Activated T-helper 1 cell treated with Interleukin-2 at 50 U/mL for 16 hours (primary cell): ENCODE measurements at places on chromosomes 1 and 21.

DNA sequence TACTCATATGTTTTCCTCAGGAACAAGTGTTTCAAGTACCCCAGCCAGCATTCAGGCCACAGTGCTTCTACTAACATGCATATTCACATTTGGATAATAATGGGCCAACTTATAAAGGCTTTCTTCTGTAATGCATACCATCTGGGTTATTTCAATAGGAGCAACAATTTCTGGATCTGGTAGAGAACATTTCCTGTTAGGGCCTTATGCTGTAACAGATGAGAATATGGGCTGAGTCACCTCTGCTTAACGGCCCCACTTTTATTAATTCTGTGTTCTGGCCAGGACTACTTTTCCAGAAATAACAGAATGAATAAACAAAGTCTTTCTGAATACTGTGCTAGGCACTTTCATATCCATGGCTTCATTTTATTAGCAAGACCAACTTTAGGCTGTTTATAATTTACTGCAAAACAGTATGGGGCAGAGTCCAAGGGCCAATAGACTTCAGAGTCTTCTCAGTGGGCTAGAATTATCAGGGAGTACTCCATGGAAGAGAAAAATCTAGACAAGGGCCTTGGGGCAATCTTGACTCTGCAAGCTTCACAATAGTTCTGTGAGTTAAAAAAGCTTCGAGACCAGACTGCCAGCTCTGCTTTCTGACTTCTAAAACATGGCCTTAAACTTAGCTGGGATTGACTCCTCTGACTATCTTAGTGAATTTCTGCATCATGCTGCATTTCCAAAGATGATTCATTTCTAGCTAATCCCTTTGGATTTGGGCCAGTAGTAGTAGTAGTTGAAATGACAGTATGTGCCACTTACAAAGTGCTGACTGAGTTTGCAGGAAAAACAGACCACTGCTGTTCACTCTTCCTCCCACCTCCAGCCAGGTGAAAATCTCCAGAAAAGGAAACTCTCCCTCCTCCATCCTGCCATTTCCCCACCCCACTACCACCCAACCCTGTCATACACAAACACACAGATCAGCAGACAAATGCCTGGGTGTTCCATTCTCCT lies 8.2 kb upstream of the SSX2IP start:
- DNase-seq: no peak

GRCh38 chr1:153032073-153032472 lies 1.1 kb downstream of the SPRR1B start:
- DNase-seq: no peak

DNA sequence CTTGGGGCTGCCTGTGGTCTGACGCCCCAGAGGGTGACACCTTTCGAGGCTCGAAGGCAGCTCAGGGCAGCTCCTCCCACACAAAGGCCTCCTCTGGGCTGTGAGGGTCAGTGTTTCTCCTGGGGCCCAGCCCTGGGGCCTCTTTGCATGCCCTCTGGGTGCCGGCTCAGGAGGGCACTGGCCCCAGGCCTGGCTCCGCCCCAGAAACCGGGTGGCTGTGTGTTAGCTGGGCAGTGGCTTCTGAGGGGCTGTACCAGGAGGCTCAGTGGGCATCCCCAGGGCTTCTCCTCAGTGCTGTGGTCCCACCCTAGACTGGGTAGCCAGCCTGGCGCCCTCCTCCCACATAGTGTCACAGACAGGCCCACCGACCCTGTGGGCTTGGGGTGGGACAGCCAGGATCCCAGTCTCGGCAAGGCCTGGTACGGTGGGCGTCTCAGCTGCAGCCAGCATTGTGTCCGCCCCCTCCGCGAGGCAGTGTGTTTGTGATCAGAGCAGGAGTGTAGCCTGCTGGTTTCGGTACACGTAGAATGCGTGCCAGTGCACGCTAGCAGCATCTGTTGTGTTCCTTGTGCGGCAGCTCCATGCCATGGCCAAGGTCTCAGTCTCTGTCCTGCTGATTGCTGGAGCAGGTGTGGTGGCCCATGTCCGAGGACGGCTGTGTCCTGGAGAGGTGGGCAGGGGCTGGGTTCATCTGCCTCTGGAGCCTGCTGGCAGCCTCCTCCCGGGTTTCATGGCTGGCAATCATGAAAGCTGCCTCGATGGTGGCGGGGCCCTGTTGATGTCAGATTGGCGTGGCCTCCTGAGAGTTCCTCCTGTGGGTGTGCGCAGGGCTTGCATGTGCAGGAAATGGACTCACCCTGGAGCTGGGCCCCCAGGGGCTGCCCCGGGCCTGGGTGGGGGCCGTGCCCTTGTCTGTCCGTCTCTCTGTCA lies 28.0 kb downstream of the RRP1 start:
- DNase-seq: no peak

GRCh38 chr1:248703674-248704073 lies 1.1 kb upstream of the OR14I1 start:
- no peak for DNase-seq
